ENCODE measurements at places on chromosomes 5 and 9. TPM values are rescaled to one million over a fixed set of nuclear protein-coding genes. Genes with fewer than 3 reads are reported as not detected.
A peak's percentile ranks its signal among the peaks of the same experiment; 100 is the strongest.

Gene DAB2IP
- total RNA-seq = 24.1 TPM

- DNase-seq = peak; percentile 68
These were observed 35.3 kb upstream of the HSPA9 start for GRCh38 chr5:138610415-138610917.

- no peak for DNase-seq
These were observed 50.4 kb downstream of the PPIC start for GRCh38 chr5:122985954-122986721.

Gene PCDHB13
- total RNA-seq = not detected

Gene LCP2
- total RNA-seq = 0.21 TPM

Gene IL13
- total RNA-seq = not detected

Gene ROPN1L
- not detected for total RNA-seq

Gene FBP2
- total RNA-seq = not detected

Gene KCNMB1
- not detected for total RNA-seq

DNA sequence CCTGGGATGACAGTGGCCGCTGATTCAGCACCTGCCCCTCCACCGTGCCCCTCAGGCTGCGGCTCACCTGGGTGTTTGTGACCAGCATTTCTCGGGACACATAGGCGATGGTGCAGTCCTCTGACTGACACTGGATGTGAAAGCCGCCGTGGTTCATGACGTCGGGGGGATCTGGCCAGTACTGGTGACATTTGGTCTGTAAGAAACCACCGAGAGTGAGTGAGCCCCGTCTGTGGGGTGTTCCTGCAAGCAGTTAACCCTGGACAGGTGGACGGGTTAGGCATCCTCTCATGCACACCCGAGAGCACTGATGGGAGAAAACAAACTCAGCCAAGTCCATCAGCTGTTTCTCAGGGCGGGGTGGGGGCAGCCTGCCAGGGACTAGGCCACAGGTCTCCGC, 62.5 kb upstream of the EPB41L4B start:
- no peak for DNase-seq

DNA sequence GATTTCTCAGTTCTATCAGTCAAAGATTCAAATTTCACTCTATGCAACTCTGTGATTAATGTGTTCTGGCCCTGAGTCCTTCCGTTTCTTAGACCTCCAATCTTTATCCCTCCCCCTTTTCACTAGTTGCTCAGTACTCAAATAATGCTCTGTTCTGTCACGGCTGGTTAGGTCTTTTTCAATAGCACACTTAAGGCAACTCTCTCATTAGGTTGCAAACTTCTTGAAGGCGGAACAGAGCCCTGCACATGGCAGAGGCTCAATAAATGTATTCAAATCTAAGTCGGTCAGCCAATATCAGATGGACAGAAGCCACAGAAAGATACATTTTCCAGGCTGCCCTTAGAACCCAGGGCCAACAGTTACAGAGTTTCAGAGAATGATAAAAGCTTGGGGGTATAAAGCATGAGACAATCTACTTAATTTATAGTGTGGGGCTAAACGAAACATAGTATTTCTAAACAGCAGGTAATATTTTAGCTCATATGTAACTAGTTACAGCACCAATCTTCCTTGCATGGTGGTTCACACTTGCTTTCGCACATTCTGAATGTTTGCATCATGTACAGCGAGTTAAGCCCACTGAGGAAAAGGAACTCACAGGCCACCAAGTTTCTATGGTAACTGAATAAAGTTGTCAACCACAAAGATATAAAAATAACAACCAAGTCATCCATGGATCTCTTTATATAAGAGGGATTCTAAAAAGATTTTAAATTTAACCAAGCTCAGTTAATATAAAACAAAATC, 67.1 kb upstream of the GOLPH3 start:
- DNase-seq = no peak

Gene SLC45A2
- not detected for total RNA-seq

GRCh38 chr5:87776785-87777184, 364.1 kb upstream of the CCNH start:
- DNase-seq = no peak

DNA sequence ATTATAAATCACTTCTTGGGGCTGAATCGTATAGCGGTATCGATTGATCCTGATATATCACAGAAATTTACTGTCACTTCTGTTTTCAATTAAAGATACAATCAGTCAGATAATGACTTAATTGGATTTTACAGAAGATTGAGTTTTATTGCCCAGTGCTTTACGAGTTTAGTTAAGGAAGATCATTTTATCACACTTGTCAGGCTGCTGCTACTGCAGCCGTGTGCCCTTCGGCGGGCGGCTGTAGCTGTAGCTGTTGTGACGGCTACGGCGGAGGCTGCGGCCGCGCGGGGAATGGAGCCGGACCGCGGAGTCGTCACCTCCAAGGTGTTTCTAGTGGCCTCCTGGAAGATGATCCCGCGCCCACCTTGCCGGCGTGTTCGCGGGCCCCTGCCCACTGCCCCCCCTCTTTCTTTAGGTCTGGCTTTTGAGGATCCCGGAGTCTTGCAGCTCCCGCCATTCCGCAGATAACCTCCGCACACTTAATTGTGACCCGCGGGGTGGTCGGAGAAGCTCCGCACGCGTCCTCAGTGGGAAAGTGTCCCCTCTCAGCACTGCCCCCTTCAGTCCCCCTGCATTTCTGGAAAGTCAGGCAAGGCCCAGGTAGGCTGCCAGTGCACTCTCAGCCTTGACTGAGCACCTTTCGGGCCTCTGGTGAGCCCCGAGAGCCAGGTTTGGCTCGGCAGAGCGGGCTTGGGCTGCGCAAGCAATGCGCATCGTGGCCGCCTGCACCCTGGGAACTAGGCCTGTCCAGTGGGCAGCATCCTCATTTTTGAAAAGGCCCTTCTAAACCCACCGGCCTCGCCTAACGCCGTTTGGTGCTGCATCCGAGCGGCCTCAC, 6.9 kb upstream of the DMRT3 start:
- DNase-seq = peak; percentile 79

- DNase-seq = no peak
These were observed 172.4 kb downstream of the DMRT2 start for GRCh38 chr9:1222511-1222910.

- DNase-seq = no peak
These were observed 1.7 kb downstream of the SRD5A1 start for GRCh38 chr5:6634788-6635430.

- DNase-seq = no peak
These were observed 81.7 kb upstream of the SMC5 start for GRCh38 chr9:70177121-70177520.

DNA sequence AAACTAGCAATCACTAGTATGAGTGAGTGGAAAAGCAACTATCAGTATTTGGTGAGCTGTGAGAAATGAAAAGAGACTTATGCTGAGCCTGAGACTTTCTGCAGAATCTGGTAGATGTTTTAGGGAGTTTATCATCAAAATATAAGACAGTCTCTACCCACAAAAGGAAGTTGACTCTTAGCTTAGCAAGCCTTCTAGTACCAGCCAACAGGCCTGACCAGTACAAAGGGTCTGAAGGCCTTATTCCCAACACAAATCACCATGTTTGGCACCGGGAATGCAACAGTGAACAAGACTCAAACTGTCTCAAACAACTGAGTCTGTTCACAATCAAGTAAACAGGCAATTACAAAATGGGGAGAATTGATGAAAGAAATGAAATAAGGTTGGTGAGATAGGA, 244.4 kb downstream of the CWC27 start:
- no peak for DNase-seq

DNA sequence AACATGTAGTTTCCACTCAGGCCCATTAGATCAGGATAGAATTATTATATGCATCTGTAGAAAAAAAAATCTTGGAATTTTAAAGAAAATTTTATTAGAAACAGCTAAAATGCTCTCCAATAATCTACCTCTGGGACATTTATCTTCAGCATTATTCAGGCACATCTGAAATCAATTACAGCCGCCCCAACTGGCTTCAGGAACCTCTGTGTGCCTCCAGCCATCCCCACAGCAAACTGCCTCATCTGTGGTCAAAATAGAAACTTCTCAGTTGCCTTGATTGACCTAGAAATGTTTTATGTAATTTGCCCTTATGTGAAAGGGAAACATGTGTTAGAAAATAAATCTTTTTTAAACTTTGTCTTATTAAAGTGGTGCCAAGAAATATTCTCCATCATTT, 120.1 kb upstream of the LPAR1 start:
- DNase-seq = no peak

Gene PCSK1
- total RNA-seq = 9.2 TPM

- DNase-seq = no peak
These were observed 38.2 kb upstream of the SEMA4D start for GRCh38 chr9:89536145-89536574.

Gene GLDC
- 76.7 TPM for total RNA-seq

Gene STPG3
- not detected for total RNA-seq

Gene TYRP1
- total RNA-seq = 0.26 TPM

- DNase-seq = no peak
These were observed 1.9 kb downstream of the SDHA start for GRCh38 chr5:219991-220390.

- DNase-seq = no peak
These were observed 26.4 kb downstream of the JADE2 start for GRCh38 chr5:134551901-134552300.

Gene CTXN3
- total RNA-seq = not detected

DNA sequence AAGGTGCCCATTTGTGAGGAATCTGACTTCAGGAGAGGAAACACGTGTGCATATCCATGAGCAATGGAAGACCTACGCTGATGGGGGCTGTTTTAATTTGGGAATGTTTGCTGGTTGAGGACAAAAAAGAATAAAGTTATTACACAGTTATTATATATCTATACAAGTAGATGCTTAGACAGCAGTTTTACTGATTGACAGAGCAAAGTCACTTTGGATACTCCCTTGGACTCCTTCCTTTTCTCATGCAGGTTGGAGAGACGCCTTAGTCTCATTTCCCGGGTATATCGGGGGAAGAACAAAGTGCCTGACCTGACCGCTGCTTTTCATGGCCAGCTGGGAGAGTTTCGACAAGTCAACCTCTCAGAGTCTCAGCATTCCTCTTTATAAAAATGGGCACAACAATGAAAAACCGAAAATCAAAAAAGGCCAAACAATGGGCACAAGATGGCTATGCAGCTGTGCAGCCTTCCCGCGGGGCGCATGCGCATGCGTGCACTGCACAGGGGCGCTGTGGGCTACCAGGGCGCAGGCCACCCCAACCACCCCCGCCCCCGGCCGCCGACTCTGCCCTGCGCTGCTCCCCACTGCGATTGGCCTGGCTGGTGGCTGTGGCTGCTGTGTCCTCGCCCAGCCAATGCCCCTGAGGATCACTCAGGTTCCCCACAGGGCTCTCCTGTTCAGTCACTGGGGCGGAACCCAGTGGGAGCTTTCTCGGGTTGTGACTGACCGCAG, 18.1 kb downstream of the NFIL3 start:
- peak; percentile 54 for DNase-seq

DNA sequence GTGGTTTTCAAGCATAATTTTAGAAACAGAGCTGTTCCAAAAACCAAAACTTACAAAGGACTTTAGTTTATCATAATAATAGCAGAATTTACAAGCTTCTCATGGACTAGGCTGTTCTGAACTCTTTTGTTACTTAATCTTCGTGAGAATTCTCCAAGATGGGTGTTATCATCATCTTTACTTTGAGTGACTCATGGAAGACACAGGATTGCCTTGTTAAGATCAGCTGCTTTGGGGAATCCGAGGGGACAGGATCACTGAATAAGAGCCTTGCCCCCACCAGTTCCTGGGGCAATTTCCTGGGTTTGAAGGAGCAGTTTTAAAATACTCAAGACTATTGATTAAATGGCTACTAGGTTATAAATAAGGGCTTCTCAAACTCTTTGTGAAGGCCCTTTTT, 80.5 kb downstream of the CFAP90 start:
- DNase-seq = no peak

DNA sequence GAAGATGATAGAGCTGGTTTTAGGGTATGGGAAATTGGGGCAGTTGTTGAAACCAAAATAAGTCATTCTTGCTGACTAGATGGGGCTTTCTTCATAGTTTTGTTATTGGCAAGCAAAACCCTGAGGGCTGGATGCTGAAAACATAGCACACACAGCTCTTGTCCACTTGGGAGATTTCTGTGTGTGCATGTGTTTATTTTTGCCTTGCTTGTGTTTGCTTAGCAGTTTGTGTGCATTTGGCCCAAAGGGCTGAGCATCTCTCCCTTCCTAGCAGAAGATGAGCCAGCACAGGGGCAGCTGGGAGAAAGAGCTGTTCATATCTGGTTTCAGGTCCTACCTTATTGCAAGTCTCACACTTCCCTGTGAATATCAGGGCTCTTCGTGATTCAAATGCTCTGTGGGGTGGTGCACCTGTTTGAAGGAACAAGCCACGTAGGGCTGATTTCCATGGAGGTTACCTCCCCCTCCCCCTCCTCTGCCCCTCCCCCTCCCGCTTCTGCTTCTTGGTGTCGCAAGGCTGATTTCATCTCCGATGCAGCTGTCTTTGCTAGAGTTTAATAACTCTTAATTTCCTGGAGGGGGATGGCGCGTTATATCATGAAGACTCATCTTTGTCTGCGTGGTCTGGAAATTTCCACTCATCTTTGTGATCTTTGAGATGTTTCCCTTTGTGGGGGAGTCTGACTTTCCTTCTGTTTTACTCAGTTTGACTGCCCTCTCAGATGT, 296.5 kb downstream of the ARHGAP26 start:
- peak; percentile 14 for DNase-seq

DNA sequence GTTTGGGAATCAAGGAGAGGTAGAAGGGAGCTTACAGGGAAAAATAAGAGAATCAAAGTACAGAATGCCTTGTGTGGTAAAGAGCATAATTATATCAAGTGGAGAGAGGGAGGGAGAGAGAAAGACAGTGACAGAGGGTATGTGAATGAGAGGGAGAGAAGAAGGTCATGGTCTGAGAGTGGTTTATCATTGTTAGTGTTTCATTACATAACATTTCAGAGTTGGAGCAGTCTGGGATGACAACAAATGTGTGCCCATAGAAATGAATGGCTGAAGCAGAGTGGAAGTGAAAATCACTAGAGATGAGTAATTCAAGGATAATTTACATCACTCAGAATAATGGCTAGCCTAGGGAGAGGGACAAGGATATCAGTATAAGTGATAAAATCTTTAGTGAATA, 799.2 kb downstream of the TLE1 start:
- DNase-seq = no peak

Data from H7 (cell line).